ENCODE measurements at places on chromosomes 5 and 9.

GRCh38 chr5:86175224-86175623, 442.5 kb upstream of the COX7C start:
- DNase-seq = no peak

GRCh38 chr5:102910240-102911226, 155.4 kb downstream of the PAM start:
- DNase-seq = no peak

DNA sequence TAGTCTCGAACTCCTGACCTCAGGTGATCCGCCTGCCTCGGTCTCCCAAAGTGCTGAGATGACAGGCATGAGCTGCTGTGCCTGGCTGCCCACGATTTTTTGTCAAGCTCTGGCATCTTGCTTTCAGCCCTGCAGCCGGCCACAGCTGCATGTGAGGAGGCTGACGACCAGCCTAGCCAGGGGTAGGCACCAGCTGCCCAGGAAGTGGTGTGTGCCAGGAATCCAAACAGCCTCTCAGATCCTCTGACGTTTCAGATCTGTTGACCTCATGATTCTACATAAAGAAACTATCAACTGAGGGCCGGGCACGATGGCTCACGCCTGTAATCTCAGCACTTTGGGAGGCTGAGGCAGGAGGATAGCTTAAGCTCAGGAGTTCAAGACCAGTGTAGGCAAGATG, 19.0 kb downstream of the DYNC2I2 start:
- no peak for DNase-seq

DNA sequence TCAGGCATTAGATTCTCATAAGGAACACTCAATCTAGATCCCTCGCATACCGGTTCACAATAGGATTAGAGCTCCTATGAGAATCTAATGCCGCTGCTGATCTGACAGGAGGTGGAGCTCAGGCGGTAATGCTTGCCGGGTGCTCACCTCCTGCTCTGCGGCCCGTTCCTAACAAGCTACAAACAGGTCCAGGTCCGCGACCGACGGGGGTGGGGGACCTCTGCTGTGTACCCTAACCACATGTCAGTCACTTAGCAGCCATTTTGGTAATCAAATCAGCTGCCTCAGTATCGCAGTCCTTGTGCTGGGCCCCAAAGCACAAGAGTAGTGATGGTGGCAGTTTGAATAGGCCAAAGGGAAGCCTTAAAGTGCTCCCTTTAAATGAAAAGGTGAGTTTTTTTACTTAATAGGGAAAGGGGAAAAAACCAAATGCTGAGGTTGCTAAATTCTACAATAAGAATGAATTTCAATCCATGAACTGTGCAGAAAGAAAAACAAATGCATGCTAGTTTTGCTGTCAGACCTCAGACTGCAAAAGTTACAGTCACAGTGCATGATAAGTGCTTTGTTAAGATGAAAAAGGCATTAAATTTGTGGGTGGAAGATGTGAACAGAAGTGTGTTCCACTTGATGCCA, 67.0 kb upstream of the TNPO1 start:
- no peak for DNase-seq

DNA sequence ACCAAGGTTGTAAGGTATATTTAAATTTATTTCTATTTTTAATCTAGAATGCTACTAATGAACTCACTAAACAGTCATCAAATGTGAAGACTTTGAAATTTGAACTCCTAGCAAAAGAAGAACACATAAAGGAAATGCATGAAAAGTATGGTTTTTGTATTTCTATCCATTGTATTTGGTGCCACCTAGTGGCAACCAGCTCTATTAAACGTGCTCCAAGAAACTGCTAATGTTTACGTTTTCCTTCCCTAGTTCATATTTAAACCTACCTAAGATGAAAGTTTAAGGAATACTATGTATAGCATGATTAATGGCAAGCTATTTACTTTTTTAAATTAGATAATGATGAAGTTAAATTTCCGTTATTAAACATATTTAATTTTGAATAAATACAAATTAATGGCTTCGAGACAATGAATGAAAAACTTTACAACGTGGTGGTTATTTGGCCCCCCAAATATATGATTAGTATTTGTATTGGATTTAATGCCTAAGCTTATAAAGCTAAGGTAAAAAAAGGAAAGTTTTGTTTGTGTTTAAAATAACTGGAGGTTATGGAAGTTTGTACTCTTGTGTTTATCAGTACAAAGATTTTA, 115.9 kb upstream of the SH3GL2 start:
- peak; percentile 55 for DNase-seq

DNA sequence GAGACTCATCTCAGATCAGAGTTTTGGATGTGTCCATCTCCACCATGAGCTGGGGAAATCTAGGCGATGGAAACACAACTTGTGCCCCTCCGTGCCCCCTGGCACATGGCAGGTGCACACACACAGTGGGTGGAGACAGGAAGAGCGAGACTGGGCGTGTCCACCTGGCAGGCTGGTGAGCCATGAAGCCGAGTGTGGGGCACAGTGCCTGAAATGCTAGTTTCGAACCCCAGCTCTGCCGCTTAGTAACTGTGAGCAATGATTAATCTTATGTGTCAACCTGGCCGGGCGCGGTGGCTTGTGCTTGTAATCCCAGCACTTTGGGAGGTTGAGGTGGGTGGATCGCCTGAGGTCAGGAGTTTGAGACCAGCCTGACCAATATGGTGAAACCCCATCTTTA, 80.8 kb upstream of the RNU6ATAC start:
- no peak for DNase-seq

GRCh38 chr5:115859378-115859777, 17.6 kb downstream of the AP3S1 start:
- no peak for DNase-seq

- no peak for DNase-seq
These were observed 173.1 kb upstream of the PAPPA start for GRCh38 chr9:115980502-115980901.

- DNase-seq = no peak
These were observed 16.2 kb downstream of the ZFP62 start for GRCh38 chr5:180844858-180845257.

DNA sequence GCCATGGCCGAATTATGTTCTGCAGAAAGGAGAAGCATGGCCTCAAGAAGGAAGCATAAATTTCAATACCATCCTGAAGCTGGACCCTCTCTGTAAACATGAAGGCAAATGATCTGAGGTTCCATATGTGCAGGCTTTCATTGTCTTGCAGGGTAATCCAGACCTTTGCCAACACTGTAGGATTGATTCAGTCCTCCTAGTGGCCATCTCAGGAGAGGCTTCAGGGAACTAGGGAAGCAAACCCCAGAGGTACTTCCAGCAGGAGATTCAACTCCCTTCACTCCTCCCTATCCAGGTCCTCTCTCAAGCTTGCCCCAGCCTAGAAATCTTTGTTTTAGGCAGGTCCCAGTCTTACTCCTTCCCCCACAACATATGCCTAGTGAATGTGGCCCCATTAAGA, 99.3 kb upstream of the HCN1 start:
- no peak for DNase-seq

DNA sequence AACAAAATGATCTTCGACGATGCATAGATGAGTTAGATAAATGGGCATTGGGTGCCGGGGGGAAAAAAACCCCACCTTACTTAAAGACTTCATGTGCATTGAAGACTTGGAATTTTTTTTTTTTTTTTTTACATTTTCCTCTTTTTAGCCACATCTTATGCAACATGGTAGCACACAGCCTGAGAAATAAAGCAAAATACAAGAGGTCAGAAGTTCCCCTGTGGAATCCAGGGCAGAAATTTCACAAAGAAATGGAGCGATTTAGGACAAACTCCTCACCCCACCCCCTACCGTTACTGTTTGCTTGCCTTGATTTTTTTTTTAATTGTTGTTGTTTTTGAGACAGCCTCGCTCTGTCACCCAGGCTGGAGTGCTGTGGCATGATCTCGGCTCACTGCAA, 153.2 kb downstream of the GOLPH3 start:
- DNase-seq = no peak

DNA sequence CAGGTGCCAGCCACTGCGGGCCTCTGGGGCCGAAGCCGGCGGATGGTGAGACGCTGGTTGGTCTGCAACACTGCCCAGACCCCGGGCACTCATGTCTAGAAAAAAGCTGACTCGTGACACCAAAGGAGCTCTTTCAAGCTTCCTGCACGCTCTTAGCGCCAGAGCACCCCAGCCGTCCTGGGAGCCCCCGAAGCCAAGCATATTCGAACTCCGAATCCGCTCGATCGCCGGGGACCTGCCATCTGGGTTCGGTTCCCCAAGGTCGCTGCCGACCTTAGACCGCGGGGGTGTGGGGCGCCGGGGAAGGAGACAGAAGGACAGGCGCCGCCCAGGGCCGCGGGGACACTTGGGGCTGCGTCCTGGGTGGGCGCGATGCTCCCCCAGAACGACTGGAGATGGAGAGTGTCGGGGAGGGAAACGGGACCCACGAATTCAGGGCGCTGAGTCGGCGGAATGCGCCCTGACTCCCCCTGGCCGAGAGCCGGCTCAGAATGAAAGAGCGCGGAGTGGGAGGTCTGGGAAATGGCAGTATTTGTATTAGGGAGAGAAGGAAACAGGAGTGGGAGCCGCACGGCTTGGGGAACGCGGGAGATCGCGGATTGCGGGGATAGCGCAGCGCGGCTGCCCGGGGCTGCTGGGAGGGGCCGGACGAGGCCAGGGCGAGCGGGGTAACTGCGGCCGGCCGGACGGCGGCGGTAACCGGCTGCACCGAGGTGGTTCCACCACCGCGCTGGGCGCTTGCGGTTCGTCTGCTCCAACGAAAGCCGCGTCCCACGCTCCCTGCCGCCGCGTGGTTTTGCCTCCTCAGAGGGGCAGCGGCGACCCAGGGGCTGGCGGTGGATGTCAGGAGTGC, 20.1 kb upstream of the MARCHF6 start:
- DNase-seq = no peak

- no peak for DNase-seq
These were observed 1.8 kb downstream of the HSPB3 start for GRCh38 chr5:54457094-54457862.

- no peak for DNase-seq
These were observed 21.7 kb downstream of the RMI1 start for GRCh38 chr9:84002344-84002743.

DNA sequence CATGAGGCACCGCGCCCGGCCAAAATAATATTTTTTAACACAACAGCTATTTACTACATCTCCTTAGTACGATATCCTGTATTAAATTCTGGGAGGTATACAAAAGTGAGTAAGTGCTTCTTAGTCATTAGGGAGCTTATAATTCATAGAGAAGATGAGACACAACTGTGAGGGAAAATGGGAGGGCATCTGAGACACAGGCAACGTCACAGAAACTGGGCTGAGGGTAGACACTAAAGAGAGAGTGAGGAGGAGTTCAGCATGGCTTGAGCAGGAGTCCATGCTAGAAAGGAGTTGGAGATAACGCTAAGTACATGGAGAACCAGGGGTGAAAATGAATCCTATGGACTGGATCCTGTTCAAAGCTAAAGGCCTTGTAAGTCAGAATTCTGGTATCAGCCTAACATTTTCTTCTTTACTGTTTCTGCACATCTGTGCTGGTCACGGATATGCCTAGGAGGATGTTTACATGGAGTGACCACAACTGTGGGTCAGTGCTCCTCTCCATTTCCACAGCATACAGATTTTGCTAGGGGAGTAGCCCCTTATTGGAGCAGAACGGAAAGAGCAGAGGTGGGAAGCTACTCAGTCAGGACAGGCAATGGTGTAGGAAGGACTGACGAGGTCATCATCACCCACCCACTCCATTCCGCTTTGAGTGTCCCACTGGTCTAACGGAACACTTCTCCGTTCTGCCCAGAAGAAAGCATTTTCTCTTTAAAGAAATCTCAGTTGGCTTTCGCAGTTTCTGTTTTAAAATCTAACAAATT, 310.4 kb upstream of the EFNA5 start:
- no peak for DNase-seq

GRCh38 chr5:1047332-1047965, 38.8 kb downstream of the NKD2 start:
- DNase-seq = no peak

DNA sequence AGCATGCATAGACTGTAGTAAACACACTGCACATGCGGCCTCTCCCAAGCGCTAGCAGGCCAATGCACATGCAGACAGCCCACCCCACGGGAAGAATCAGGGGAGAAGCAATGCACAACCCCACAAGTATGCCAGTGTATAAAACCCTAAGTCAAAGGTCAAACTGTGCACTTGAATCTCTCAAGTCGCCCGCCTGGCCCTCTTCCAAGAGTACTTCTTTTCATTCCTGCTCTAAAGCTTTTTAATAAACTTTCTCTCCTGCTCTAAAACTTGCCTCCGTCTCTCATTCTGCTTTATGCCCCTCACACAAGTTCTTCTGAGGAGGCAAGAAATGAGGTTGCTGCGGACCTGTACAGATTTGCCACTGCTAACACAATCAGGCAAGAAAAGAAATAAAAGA, 50.4 kb downstream of the PTPDC1 start:
- DNase-seq = no peak

GRCh38 chr5:107764976-107765804, 94.5 kb upstream of the EFNA5 start:
- no peak for DNase-seq

DNA sequence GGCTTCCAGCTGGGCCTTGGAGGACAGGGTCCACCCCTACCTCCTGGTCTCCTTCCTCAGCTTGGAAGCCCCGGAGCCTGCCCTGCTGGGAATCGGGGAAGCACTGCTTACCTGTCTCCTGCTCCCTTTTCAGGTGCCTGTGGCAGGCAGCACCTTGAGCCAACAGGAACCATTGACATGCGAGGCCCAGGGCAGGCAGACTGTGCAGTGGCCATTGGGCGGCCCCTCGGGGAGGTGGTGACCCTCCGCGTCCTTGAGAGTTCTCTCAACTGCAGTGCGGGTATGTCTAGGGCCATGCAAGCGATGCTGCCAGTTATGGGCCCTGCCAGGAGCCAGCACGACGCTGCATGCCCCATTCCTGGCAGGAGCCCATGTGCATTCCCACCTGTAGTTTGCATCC, 3.8 kb upstream of the CACFD1 start:
- DNase-seq = no peak

DNA sequence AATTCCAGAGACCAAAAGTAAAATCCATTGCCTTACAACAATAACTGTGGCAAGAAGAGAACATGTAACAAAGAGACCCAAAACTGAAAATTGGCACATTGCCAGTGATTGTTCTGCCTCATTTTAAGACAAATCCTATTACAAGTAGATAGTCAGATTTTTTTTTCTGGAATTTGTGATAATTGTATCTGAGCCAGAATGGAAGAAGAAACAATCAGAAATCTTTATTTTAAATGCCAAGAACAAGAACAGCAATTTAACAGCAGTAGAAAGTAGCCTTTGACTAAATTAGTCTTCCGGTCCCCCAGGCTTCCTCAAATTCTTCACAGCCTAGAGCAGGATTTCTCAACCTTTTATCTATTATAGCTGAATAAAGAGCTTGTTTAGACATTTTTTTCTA, 106.7 kb upstream of the PTPN3 start:
- peak; percentile 97 for DNase-seq

DNA sequence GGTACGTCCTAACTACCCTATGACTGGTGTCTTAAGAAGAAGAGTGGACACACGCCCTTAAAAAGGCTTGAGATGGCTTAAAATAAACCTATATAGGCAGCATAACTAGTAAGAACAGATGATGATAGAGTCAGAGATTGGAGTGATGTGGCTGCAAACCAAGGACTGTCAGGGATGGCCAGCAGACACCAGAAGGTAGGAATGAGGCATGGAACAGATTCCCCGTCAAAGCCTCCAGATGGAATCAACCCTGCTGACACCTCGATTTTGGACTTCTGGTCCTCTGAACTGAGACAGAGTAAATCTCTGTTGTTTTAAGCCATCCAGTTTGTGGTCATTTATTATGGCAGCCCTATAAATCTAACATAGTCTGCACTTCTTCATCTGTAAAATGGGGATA, 7.4 kb downstream of the TMOD1 start:
- no peak for DNase-seq

Measured in SK-N-MC (cell line).